ENCODE measurements at places on chromosomes 4 and X.

- no peak for DNase-seq
These were observed 133.4 kb downstream of the KLHL8 start for GRCh38 chr4:87087015-87087414.

DNA sequence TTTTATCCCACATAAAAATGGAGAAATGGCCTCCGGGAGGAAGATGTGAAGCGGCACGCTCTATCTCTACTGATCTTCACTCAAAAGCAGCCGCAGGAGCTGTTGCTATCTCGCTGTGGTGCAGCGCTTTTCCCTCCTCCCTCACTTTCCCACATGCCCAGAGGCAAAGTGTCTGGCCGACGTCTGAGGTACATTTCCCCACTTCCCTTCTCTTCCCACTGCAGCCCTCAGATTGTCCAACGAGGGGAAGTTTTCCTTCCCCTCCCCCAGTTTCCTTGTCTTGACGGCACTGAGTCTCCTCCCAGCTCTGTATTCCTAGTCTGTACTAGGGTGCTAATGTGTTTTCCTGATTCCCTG is 660 bp upstream of the COL25A1 start:
- DNase-seq = peak; percentile 19

DNA sequence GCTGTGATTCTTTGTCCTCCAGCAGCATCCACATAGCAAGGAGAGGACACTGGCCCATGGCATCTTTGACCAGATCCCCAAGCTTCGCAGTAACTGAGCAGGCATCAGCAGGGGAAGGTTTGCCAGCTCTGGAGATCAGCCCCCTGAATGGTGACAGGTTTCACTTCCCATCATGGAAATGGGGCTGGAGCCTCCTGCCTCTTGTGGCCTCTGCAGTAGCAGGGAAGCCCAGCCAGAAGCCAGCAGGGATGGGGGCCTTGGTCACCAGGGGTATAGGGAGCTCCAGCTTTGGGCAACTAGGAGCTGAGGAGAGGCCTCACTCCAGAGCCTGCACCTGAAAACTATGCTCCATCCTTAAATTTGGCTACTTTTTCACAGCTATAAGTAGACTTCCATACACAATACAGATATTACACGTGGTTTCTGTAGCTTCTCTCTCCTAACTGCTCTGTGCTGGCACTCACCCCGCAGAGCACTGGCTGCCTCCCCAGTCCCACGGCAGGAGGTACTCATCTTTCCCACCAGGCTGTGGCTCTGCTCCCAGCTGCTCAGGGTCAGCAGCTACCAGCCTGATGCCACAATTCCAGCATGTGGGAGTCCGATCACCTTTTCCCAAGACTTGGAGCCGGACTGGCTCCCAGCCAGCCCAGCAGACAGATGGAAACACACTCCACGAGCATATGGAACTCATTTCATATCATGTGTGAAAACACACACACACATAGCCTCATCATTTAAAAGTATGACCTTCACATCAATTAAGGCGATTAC is 2.8 kb downstream of the TMEM271 start:
- no peak for DNase-seq

GRCh38 chr4:26161030-26161824 is 159.6 kb upstream of the RBPJ start:
- no peak for DNase-seq

All from renal cortical epithelial cell (primary cell).